CD4-positive, alpha-beta T cell (primary cell): ENCODE measurements at places on chromosomes 7 and 10.

DNA sequence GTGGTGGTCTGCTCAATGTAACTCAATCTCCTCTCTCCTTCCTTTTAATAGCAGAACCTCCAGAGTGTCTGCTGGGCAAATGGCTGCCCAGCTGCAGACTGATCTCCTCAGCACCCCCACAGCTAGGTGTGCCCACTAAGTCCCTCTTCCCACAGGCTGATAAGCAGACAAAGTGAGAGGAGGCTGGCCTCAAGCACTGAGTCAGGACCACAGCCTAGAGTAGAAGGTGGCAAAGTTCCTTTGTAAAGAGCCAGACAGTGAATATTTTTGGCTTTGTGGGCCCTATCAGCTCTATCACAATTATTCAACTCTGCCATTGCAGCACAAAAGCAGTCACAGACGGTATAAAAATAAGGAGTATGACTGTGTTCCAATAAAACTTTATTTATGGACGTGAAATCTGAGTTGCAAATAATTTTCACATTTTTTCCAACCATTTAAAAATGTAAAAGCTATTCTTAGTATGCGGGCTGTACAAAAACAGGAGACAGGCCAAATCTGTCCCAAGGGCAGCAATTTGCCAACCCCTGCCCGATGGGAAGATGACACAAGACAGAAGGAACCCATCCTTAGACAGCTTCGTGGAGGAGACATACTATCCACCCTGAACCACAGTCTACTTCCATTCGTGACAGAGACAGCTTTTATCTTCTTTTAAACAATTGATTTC lies 23.4 kb downstream of the JAZF1 start:
- DNase-seq, result no peak

DNA sequence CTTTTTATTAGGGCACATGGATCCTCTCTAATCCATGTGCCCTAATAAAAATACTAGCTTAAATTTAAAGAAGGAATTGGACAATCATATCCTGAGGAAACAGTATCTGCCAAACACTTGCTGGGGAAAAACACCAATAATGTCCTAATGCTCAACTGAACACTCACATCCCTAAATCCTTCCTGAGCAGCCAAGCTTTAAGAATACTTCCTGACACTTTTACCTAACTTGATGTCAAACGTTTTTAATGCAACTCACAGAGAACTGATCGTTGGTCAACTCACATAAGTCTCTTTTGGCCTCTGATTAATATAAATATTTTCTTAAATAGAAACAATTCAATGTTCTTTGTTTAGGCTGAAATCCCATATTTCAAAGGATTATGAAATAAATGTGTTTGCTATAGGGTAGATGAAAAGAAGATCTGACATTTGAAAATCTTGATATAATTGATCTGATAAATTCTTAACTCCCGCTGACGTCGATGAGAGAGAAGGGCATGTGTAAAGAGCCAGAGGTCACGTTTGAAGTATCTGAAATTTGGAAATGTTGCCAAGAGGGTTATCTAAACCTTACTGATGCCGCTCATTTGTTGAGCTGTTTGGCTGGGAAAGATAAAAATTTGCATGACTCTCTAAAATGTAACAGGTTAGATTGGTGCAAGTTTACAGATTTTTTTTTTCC lies 122.8 kb upstream of the RHOBTB1 start:
- no peak for DNase-seq

GRCh38 chr7:35032166-35032565 lies 5.1 kb downstream of the DPY19L1 start:
- DNase-seq, result no peak

- no peak for DNase-seq
Observed at GRCh38 chr7:93955304-93955703, 33.8 kb downstream of the GNG11 start.

GRCh38 chr7:132065193-132065988 lies 509.0 kb upstream of the PODXL start:
- no peak for DNase-seq

- no peak for DNase-seq
Observed at GRCh38 chr7:101494602-101495329, 132.1 kb downstream of the COL26A1 start.

DNA sequence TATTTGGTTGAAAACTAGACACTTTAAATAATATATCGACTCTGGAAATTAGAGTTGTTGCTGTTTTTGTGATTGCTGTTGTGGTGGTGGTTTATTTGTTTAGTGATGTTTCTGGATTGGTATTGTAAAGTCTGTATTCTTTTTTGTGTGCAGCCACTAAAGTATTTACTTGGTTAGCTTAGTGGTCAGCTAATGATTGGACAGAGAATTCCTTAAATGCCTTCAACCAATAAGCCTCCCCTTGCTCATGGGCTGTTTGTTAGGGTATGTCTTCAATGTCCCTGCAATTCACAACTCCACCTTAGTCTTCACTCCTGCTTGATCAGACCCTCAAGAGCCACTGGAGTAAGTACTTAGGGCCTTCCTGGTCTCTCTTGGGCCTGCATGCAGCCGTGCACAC lies 71.0 kb downstream of the PAXIP1 start:
- no peak for DNase-seq

DNA sequence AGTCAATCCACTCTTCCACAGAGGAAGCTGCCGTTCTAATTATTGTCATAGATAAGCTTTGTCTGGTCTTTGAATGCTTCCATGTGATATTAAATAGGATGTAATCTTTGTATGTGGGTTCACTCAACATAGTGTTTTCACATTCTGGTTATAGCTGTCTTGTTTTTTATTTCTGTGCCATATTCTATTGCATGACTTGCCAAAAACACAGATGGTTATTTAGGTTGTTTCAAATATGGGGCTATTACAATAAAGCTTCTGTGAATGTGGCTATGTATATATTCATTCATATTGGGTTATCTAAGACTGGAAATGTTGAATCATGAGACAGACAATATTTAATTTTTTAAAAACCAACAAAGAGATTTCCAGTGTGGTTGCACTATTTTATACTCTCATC lies 1109.3 kb upstream of the LRRTM3 start:
- DNase-seq, result no peak

DNA sequence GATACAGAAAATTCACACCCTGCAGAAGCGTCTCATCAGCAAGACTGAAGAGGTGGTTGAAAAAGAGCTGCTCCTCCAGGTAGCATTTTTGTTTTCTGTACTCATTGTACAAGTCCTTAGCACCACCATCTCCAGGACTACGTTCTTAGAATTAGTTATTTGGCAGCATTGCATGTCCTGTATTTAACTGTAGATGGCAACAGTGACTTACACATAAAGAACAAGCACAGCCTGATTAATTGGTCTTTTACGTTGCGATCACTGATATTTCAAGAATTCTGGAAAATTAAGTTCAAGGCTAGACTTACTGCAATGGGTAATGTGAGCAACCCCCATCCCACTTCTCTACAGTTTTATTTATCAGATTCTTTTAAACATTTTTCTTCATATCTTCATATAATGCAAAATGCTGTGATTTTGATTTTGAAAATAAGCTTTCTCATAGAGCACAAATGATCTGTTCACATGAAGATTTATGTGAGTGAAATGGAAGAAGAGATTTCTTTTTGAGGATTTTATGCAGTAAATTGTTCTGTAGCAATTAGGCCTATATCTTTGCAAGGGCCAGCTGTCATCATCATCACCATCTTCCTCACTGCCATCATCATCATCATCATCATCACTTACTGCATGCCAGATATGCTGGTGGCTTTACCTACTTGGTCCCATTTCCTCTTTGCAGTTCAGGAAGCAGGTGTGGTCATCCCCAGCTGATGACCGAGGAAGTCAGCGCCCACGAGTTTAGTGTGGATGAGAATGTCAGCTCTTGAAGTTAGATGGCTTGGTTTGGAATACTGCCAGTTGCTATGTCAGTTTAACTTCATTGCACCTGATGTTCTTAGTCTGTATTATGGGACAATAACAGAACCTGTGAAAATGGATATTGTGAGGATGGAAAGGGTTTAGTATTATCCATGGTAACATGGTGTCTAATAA lies 53.4 kb downstream of the CFAP58 start:
- DNase-seq, result no peak
